ENCODE measurements at places on chromosomes 5 and 9.
A peak's percentile ranks its signal among the peaks of the same experiment; 100 is the strongest.

DNA sequence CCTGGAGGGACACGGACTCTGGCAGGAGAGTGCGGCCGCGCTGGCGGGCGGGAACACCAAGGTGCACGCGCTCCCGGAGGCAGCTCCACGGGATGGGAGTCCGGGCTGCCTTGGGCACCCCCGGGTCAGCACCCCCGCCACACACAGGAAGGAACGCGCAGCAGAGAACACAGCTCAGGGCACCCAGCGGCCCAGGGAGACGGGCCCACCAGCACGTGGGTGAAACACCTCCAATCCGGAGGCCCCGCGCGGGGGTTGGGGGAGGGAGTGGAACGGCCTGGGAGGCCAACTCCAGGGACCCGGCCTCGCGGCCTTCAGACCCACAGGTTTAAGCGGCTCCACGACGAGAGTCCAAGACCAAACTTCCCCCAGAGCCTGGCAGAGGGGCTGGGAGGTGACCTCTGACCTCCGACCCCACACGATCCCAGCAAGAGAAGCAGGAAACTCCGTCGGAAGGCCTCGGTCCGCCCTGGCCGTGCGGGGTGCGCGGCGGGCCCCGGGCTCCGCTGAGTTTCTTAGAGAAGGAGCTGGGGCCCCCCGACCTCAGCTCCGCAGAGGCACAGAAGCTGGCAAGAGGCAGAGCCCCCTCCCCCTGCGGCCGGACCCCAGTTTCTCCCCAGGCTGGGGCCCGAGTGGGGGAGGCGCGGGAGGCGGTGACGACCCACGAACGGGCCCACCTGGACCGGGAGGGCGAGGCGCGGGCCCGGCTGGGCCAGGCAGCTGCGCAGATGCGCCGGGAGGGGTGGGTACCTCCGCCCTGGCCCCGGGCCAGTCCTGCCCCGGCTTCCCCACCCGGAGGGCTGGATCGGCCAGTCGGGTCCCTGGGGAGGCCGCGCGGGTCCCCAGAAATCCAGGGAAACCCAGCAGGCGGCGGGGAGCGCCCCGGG lies 851 bp downstream of the NACC2 start:
- peak; percentile 44 for DNase-seq

DNA sequence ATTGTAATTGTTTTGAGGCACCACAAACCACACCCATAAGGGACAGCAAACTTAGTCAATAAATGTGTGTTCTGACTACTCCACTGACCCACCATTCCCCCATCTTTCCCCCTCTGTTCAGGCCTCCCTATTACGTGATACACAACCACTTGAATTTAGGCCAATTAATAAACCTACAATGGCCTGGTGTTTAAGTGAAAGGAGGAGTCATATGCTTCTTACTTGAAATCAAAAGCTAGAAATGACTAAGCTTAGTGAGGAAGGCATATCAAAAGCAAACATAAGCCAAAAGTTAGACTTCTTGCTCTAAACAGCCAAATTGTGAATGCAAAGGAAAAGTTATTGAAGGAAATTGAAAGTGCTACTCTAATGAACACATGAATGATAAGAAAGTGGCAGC lies 14.6 kb downstream of the ZBTB43 start:
- no peak for DNase-seq

GRCh38 chr5:158881091-158881880 lies 218.4 kb downstream of the EBF1 start:
- DNase-seq: no peak

DNA sequence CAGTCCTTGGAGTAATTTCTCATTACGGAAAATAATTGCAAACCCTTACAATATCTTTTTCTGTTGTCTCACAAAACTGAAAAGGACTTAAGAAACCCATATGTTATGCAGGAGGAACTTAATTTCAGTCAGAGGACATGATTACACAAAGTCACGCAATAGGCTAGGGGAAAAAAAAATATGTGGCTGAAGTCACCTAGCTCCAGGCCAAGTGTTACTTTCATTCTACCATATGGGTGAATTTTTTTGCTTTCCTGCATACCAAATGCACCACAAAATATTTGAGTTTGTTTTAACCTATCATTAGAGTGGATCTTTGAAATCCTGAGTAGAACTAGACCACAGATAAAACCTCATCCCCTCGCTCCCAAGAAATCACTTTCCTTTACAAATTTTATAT lies 523.5 kb downstream of the CAAP1 start:
- DNase-seq: no peak

GRCh38 chr5:14870337-14871213 lies 1.0 kb downstream of the ANKH start:
- peak; percentile 53 for DNase-seq

DNA sequence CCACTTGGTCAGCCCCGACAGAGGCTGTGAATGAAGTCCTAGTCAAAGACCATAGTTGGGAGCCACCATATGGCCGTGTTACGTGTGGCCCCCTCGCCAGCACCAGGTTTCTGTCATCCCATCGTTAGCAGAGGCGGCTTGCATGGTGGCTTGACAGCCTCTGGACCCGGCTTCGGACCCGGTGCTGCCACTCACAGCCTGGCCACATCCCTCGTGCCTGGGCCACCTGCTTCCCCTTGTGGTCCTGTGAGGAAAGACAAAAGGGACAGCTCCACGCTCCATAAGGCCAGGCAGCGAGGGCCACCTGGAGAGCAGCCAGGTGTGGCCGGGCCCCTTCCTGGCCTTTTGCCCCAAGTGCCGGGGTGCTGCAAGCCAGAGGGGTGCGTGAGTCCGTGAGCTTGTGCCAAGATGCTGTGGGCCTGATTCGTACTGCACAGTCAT lies 6.2 kb downstream of the NKD2 start:
- no peak for DNase-seq

DNA sequence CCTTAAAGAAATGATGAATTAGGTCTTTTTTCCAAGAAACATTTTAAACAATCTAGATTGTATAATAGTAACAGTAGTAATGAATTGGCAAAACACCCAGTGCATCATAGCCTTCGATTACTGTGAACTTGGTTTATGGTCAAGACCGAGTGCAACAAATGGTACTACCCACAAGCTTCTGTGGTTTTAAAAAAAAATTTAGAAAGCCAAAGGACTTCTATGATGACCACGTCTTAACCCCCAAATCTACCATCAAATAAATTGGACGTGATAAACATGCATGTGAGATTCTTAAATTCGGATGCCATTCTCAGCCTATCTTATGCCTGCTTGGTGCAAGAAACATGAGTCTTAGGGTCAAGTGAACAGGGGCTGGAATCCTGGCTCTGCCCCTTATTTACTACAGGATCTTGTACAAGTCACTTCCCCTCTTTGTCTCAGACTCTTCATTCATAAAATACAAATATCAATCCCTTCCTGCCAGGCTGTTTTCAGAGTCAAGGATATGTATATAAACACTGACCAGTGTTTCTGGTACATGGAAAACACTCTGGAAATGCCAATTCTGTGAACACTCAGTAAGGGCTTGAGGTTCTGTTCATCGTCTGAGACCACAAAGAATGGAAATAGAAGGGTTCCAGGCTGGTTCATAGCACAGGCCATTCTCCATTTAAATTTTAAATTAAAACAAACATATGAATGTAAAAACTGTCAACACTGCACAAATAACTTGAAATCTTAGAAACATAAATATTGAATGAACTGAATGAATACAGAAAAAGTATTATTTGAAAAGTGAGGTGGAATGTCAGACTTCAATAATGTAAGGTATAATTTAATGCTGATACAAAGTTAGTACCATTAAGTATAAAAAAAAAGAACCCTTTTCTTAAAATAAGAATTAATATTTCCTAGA lies 107.8 kb downstream of the NR6A1 start:
- no peak for DNase-seq

DNA sequence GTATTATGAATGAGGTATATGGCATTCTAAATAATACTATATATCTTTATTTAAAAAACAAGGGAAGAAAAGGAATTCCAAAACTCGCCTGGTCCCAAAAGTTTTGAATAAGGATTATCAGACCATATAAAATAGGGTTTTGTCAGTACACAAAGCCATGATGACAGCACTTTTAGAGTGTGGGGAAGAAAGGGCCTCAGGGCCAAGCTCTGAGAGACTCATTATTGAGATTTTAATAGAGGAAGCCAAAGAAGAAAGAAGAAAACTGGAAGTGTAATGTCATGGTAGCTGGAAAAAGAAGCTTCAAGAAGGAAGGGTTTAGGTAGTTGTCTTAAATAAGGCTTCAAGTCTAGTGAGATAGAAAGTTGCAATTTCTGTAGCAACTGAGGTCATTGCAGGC lies 53.0 kb downstream of the FCHO2 start:
- no peak for DNase-seq

DNA sequence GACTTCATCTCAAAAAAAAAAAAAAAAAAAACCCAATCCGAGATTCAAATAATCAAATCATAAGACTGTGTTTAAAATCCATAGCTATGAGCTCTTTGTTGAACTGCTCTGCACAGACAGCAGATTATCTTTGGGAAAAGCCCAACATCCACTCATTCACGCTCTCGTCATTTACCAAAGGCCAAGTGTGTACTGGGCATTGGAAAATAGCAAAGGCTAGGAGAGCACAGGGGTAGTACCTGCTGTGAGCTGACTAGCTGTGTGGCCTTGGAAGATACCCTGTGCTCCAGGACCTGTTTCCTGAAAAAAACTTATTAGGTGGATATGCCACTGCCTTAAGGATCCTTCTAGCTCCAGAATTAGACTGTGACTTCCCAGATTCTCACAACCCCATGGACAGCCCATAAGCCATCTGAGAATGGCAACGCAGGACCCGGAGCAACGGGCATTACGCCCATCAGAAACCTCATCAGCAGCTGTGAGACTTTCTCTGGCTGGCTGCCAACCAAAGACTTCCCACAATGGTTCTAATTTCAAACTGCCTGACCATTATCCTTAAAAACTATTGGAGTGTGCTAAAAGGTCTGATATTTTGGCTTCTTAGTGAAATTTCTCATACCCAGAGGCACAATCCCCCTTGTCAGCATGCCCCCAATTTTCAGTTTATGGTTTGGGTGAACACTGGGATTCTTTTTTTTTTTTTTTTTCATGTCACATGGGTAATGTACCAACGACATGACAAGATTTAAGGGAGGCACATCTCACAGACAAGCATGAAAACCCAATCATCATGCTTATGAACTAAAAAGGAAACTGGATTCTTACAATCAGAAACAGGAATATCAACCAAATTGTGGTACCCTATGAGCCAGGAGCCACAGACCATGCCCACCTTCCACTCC lies 16.8 kb downstream of the SERINC5 start:
- no peak for DNase-seq

- DNase-seq: no peak
These were observed 132.0 kb downstream of the CEMIP2 start for GRCh38 chr9:71636143-71636839.

DNA sequence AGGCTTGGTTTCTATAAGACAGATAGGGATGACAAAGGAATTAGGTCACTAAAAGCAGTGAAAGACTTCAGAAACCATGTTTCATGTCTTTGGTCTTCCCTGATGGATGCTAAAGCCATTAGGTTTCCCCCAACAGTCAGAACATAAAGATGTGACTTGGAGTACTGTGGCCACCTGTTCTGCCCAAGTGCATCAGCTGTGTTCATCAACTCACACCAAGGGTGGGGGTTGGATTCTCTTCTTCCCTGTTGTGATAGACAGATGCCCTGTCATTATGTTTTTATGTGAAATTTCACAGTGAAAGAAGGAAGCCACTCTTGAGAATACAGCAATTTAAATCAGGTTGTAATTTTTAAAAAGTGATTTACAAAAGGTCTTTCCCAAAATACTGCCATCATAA lies 196.8 kb downstream of the SH3GL2 start:
- no peak for DNase-seq

GRCh38 chr5:81505672-81506071 lies 111.7 kb upstream of the ACOT12 start:
- no peak for DNase-seq

GRCh38 chr9:128701227-128701854 lies 962 bp upstream of the PKN3 start:
- DNase-seq: no peak

DNA sequence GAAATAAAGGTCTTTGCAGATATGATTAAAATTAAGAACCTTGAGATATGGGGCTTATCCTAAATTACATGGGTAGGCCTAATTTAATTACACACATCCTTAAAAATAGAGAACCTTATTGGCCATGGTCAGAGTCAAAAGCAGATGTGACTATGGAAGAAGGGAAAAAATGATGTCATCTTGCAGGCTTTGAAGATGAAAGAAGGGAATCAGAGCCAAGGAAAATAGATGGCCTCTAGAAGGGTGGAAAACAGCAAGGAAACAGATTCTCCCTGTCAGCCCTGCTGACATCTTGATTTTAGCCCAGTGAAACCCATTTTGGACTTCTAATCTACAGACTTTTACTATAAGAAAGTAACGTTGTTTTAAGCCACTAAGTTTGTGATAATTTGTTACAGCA lies 37.6 kb upstream of the KCNN2 start:
- DNase-seq: no peak

GRCh38 chr5:38911933-38912332 lies 66.1 kb downstream of the OSMR start:
- no peak for DNase-seq

- DNase-seq: no peak
These were observed 144.3 kb downstream of the HSD17B3 start for GRCh38 chr9:96157675-96158074.

DNA sequence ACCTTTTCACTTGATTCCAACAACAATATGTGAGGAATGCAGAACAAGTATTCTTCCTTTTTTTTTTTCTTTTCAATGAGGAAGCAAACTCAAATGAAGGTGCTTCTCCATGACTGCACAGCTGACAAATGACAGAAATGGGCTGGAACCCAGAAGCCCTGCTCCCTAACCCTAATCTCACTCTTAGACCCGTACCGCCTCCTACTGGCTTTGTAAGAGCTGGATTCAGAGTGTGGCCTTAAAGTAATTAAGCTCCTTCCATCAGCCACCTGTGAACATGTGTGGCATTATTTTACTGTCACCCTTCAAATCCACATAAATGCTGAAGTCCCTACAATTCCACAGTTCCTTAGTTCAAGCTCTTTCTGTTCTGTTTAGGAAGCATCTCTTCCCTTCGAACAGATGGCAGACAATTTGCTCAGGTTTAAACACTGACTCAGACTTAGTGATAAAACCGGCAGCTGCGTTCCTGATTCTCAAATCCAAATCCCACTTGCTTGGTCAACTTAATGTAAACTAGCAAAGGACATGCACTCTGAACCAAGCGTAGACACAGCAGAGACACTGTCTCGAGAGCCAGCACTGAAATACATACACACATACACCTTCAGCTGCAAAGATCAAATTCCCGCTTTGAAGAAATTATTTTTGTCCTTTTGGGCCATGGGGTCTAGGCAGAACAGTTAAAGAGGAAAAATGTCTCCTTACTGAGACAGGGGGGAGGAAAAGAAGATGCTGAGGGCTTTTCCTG lies 316.7 kb upstream of the TLE4 start:
- no peak for DNase-seq

DNA sequence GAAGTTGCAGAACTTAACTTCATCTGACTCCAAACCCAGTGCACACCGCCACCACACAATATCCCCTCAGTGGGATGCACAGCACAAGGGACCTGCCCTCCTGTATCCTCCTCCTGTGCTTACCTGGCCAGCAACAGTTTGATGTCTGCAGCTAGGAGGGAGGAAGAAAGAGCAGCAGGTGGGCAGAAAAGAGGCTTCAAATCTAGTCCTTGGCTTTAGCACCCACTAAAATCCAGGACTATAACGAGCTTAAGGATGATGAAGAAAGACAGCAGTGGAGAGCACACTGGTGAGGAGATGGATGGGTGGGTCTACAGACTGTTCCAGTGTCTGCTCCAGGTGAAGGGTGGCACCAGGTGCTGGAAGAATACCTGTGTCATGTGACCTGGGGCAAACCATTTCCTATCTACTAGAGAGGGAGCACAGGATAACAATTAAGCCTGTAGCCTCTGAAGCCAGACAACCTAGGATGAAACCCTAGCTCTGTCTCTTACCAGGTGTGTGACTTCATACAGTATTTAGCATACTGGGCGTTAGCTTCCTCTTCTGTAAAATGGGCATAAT lies 100.0 kb downstream of the SH3TC2 start:
- no peak for DNase-seq

- DNase-seq: no peak
These were observed 61.1 kb downstream of the OXCT1 start for GRCh38 chr5:41809128-41809527.

Data from activated CD8-positive, alpha-beta memory T cell treated with anti-CD3 and anti-CD28 coated beads for 1 hour (primary cell).